Stimulated activated CD4-positive, alpha-beta T cell treated with anti-CD3 and anti-CD28 coated beads, Interleukin-12 subunit alpha, Interleukin-12 subunit beta, amount 100 ng/mL, for 24 hours (primary cell): ENCODE measurements at places on chromosomes 5 and 9.

DNA sequence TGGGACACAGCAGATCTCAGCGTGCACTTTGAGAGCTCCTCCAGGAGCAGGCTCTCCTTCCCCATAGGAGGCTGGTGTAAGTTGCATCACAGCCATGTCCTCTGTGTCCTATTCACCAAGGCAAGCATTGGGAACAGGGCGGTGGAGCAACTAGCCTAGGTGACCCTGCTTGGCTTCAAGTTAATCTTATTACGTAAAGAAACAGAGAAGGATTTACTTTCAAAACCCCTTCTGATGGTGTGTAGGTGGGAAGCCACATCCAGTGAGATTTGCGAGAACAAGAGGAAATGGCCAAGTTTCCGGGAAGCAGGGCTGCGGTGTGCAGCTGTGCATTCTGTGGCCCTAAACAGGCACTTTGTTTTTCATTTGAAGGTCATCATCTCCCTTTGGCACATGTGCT, 80.2 kb downstream of the TRIO start:
- no peak for DNase-seq

DNA sequence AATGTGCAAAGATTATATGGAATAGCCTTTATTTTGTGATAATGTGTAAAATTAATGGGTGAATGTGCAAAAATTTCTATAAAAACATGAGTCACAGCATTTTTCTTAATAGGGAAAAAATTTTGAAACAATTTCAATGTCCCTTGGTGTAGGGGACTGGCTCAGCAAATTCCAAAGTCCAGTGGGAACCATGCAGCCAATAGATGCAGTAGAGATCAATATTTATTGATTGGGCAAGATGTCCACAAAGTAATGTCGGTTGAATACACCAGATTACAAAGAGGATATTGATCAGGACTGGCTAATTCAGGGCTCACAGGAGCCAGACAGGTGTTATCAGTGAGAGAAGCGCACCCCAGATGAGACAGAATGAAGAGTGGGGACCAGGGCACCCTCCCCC, 62.5 kb downstream of the AMBP start:
- DNase-seq: no peak

DNA sequence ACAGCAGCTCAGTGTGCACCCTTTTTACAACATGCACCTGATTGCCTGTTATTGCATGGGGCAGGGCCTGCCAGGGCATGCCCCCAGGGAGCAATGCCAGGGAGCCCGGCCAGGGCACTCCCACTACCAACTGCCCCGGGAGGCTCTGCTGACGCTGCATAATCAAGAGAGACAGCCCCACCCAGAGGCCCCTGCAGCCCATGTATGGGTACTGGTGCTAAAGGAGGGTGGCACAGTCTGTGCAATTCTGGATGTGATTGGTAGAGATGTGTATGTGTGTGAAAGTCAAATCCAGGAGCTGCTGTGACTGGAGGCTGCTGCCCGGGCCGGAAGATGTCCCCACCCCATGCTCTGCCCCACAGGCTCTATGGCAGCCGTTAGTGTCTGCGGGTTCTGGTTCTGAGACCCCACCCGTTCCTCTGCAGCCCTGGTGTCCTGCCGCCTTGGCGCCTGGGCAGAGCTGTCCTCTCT, 3.9 kb upstream of the NEURL1B start:
- DNase-seq: no peak

GRCh38 chr5:72834924-72835323, 18.5 kb downstream of the TNPO1 start:
- DNase-seq: no peak

GRCh38 chr9:6757132-6757455, 679 bp upstream of the KDM4C start:
- DNase-seq: peak; percentile 67

DNA sequence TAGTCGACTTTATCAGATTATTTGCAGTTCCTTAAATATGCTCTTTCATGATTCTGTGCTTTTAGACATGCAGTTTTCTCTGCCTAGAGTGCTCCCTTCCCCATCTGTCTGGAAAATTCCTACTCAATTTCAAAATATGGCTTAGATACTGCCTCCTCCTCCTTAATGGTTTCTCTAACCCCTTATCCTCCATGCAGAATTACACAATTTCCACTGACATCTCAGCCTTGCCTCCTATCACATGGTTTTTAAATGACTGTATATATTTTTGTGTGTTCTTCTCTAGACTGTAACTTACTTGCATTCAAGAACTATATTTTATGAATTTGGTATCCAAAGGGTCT, 85.2 kb downstream of the SLC44A1 start:
- DNase-seq: no peak
